ENCODE measurements at places on chromosomes 3 and 15. TPM values are rescaled to one million over a fixed set of nuclear protein-coding genes. Genes with fewer than 3 reads are reported as not detected.
A peak's percentile ranks its signal among the peaks of the same experiment; 100 is the strongest.

CHRM5 gene
- not detected for total RNA-seq

RAD51 gene
- total RNA-seq = 65.8 TPM

CAND2 gene
- 2.7 TPM for total RNA-seq

GRCh38 chr15:67002368-67002767, 63.0 kb upstream of the SMAD3 start:
- no peak for DNase-seq

GRCh38 chr15:90939756-90940155, 4.7 kb downstream of the UNC45A start:
- no peak for DNase-seq

- no peak for DNase-seq
These were observed 402.7 kb downstream of the GRM7 start for GRCh38 chr3:7263347-7264195.

DNA sequence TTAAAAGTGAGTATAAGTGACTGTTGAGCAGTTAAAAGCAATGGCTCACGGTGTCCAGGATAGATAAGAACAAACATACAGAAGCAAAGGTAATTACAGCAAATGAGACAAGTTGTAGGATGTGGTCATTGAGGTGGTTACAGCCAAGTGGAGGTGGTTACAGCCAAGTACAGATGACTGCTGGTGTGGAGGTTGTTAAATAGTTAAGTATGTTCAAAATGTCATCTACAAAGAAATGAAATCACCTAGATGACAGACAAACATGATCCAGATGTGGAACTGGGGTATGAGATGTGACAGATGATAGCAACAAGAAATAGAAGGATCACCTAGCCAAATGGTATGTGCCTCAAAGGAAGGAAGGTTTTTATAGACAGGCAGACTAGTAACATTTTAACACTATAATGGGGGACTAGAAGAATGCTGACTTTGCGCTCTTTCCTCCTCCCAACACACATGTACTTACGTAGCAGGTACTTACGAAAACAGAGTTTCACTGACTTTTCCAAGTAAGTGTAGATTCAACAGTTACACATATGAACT, 6.8 kb upstream of the ANKRD28 start:
- no peak for DNase-seq

DNA sequence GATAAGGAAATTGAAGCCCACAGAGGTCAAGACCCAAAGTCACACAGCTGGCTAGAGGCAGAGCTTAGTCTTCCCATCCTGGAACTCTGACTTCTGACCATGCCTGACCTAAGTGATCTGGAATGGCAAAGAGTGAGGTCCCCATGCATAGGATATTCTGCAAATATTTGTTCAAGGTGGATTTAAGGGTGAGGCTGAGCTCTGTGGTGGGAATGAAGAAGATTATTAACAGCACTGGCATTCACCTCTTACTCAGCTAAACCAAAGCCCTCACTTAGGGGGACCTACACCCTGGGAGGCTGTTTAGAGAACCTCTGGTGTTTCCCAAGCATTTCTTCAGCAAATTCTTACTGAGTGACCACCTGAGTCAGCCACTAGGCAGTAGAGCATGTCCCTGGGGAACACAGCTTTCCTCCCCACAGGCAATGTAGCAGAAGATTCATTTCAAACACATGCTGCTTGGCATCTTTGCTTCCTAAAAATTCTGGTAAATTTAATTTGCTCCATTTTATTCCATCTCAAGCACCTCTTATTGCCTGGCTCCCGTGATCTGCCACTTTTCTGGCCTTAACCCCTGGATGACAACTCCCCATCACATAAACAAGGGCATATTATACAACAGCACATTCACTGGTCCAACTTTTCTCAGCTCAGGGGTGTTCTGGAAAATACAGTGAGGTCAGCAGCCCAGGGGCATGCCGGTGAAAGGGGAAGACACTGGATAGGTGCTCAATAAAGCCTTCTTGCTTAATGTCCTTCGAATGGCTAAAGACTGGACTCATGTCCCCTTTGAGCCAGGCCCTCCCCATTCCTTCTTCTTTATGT, 176.0 kb downstream of the ABHD5 start:
- DNase-seq = no peak

DNAH12 gene
- 0.05 TPM for total RNA-seq

MME gene
- total RNA-seq = not detected

DNA sequence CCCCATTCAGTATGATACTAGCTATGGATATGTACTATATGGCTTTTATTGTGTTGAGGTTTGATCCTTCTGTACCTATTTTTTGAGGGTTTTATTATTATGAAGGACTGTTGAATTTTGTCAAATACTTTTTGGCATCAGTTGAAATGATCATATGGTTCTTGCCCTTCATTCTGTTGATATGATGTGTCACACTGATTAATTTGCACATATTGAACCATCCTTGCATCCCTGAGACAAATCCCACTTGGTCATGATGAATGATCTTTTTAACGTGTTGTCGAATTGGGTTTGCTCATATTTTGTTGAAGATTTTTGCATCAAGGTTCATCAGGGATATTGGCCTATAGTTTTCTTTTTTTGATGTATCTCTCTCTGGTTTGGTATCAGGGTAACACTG, 61.0 kb downstream of the RASA2 start:
- no peak for DNase-seq

GRCh38 chr3:186219211-186219638, 110.3 kb upstream of the ETV5 start:
- DNase-seq = no peak

GRCh38 chr3:140844072-140844471, 97.6 kb upstream of the SLC25A36 start:
- no peak for DNase-seq

DNA sequence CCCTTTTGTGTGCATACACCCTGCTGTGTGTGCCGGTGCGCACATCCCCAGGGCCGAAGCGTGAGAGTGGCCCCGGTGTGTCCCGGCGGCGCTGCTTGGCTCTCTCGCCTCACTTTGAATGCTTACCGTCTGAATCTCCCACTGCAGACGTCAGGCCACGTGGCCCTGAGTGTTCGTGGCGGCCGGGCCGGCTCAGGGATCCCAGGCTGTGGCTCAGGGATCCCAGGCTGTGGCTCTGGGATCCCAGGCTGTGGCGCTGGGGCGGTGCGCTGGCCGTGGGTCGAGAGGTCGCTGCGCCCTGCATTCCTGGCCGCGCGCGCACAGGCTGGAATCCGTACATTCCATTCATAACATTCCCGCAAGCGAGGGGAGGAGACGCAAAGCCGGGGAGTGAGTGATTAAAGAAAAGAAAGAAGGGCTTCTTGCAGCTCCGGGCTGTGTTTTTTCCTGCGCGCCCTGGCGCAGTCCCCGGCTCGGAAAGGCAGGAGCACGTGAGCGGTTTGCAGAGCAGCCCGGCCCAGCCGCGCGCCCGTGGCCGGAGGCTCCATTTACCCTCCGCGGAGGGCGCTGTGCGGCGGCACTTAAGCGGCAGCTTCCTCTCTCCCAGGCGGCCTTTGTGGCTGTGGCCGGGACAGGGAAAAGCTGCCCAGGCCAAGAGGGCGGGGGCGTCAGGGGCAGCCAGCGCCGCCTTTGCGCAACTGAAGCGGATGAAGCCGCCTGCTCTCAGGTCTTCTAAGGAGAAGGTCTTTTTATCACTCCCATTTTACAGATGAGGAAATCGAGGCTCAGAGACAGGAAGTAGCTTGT, 87.0 kb upstream of the ALDH1L1 start:
- DNase-seq = no peak

ZNF501 gene
- total RNA-seq = 2.7 TPM

GRCh38 chr3:23198801-23199200, 4.3 kb upstream of the UBE2E2 start:
- no peak for DNase-seq

GPR27 gene
- 0.93 TPM for total RNA-seq

HESX1 gene
- total RNA-seq = 1.5 TPM

BMF gene
- 10.3 TPM for total RNA-seq

DNA sequence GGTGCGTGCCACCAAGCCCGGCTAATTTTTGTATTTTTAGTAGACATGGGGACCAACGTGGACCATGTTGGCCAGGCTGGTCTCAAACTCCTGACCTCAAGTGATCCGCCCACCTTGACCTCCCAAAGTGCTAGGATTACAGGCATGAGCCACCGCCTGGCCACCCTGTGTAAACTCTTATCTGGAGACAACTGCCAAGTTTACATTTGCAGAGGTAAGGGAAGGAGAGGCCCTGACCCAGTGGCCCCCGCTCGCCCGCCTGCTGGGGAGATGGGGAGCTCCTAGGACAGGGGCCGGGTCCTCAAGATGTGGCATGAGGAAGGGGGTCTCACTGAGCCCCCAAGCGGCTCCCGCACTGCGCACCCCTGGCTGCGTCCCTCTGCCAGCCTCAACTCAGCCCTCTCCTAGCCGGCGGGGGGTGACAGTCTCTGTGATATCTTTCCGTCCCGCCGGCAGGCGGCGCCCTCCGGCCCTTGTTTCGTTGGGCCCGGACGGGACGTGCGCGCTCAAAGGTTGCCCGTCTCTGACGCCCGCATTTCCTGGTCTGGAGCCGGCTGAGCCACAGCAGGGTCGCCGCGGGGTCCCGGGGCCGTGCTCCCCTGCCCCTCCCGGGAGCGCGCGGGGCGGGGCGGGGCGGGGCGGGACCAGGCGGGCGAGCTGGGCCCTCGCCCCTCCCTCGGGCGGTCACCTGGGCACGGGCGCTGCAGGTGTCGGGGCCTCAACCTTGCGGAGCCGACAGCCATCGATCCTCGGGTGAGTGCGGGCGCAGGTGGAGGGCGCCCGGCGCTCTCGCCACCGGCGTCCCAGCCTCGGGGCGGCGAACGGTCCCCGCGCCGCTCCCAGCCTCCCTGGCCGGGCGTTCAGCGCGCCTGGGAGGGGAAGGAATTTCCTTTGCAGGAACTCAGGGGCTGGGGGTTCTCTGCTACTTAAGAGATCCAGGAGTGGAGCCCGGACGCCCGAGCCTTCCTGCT, at the start of gene GPR160:
Gene GPR160 (plus strand): TSS at position 533 of the 971 bp plus-strand sequence. CDS start 45,978 bp downstream, outside the sequence.
- peak; percentile 89 for DNase-seq

DNA sequence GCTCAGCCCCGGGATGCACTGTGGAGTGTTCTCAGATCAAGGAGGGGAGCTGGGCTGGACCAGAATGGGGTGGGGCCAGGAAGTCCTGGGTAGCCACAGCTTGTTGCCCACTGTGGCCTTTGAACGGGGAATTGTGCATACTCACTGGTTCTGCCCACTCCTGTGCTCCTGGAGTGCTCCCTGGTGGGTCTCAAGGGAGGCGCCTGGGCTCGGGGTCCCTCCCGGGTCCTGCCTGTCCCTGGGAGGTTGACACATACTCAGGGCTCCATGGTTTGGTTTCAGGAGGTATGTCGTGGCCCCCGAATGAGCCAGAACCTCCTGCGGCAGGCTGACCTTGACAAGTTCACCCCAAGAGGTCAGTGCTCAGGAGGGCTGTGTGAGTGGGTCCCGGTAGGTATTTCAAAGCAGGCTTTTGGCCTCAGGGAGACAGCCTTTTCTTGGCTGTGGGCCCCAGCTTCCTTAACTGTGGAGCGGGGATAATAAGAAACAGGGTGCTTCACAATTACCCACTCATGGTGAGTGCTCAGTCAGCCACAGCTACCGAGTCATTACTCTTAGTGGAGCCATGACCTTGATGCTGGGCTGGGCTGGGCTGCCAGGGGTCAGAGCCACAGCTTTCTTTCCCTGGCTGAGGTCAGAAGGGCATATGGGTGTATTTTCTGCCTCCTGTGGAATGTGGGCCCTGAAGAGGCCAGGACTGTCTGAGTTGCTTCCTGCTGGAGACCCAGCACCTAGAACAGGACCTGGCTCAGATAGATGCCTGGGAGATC, 7.6 kb downstream of the DNAH1 start:
- DNase-seq = no peak

DNA sequence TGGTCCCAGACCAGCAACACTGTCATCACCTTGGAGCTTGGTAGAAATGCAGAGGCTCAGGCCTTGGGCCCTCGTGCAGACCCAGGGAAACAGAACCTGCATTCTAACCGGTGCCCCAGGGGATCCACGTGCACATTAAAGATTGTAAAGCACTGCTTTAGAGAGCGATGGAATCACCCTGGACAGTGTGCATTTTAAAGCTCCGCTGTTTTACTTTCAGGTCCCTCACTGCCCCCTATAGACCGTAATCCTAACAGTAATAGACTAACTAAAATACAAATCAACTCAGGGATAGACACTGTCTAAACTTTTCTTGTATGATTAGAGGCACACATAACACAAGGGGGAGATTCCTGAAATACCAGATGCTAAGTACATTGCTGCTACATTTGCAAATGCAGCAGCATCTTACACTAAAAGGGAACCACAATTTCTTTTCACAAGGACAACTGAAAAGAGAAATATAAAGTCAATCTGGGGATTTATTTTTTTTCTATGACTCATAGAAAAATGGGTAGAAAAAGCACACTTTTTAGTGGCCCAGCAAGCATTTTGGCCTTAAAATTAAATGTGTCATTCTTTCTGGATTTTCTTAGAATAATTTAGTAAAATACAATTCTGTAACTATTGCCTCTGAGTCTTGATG, 10.5 kb upstream of the SH3GL3 start:
- DNase-seq = no peak

GRCh38 chr3:184259878-184260723, 1.3 kb downstream of the CAMK2N2 start:
- peak; percentile 25 for DNase-seq

DNA sequence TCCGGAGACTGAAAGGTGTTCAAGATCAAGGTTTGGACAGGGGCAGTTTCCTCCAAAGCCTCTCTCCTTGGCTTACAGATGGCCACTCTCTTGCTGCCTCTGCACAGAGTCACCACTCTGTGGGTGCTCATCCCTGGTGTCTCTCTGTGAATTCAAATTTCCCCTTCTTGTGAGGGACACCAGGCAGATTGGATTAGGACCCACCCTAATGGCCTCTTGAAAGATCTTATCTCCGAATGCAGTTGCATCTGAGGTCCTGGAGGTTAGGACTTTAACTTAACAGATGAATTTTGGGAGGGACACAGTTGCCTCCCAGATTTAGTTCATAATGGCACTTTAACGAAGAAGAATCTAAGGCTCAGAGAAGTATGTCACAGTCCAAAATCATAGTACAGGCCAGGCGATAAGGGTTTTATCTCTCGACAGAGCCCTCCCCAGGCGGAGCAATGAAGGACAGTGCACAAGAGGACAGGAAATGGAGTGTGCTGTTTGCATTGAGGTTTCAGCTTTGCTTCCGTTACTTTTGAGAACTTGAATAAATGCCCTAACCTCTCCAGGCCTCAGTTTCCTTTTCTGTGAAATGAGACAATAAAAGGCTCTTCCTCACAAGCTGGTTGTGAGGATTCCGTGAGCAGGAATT, 38.9 kb upstream of the KIF23 start:
- DNase-seq = no peak

DNA sequence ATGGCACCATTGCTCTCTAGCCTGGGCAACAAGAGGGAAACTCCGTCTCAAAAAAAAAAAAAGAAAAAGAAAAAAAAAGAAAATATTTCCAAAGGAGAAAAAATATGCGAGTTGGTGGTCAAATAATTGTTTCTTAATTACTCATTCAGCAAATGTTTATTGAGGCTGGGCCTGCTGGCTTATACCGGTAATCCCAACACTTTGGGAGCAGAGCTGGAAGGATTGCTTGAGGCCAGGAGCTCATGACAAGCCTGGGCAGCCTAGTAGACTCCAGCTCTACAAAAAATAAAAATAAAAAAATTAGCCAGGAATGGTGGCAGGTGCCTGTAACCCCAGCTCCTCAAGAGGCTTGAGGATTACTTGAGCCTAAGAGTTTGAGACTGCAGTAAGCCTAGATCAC, 4.1 kb downstream of the KNL1 start:
- DNase-seq = no peak
